ENCODE measurements at places on chromosomes 2 and 18. TPM values are rescaled to one million over a fixed set of nuclear protein-coding genes. Genes with fewer than 3 reads are reported as not detected.

Gene PUS10
- 6.1 TPM for total RNA-seq

Gene ABCB11
- not detected for total RNA-seq

Gene LONRF2
- total RNA-seq = 0.27 TPM

Gene ANXA4
- 94.6 TPM for total RNA-seq

Gene TMEM198
- 0.77 TPM for total RNA-seq

Gene RNPEPL1
- total RNA-seq = 126 TPM

Gene ASPRV1
- 1.3 TPM for total RNA-seq

Gene HMSD
- total RNA-seq = 1.2 TPM

Gene BBS5
- 1.8 TPM for total RNA-seq

Gene ESCO1
- 19.9 TPM for total RNA-seq

Gene GPR45
- not detected for total RNA-seq

Gene GALNT13
- 0.18 TPM for total RNA-seq

Gene TXNDC2
- total RNA-seq = not detected

Gene SERPINB11
- not detected for total RNA-seq

Gene RNF152
- total RNA-seq = 0.05 TPM

Gene GPBAR1
- total RNA-seq = 0.86 TPM

Gene FAM110C
- total RNA-seq = 3.3 TPM

Gene GPR17
- total RNA-seq = not detected

Gene SNORC
- 1.6 TPM for total RNA-seq

Measured in T-helper 2 cell treated with Interferon-gamma antibody and Interleukin-4, amounts not matched to agents 100 ng/mL and 5 ng/mL, for 36 hours (primary cell).